ENCODE measurements at places on chromosomes 11 and 22.

- no peak for DNase-seq
These were observed 65.6 kb upstream of the VPREB1 start for GRCh38 chr22:22178992-22179391.

- DNase-seq = no peak
These were observed 105.3 kb upstream of the E2F8 start for GRCh38 chr11:19345848-19346681.

DNA sequence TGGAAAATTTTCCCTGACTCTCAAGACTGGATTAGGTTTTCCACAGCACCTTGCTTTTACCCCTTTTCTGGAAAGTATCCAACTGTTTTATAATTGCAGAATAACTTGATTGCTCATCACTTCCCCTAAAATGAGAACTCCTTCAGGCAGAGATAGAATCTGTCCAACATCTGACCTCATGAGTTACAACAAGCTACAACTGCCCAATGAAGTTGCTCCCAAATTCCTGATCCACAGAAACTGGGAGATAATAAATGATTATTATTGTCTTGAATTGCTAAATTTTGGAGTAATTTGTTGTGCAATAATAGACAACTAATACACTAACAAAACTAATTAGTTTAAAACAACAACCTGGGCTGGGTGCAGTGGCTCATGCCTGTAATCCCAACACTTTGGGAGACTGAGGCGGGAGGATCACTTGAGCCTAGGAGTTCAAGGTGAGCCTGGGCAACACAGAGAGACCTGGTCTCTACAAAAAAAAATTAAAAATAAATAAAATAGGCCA lies 10.0 kb upstream of the CCDC83 start:
- no peak for DNase-seq

DNA sequence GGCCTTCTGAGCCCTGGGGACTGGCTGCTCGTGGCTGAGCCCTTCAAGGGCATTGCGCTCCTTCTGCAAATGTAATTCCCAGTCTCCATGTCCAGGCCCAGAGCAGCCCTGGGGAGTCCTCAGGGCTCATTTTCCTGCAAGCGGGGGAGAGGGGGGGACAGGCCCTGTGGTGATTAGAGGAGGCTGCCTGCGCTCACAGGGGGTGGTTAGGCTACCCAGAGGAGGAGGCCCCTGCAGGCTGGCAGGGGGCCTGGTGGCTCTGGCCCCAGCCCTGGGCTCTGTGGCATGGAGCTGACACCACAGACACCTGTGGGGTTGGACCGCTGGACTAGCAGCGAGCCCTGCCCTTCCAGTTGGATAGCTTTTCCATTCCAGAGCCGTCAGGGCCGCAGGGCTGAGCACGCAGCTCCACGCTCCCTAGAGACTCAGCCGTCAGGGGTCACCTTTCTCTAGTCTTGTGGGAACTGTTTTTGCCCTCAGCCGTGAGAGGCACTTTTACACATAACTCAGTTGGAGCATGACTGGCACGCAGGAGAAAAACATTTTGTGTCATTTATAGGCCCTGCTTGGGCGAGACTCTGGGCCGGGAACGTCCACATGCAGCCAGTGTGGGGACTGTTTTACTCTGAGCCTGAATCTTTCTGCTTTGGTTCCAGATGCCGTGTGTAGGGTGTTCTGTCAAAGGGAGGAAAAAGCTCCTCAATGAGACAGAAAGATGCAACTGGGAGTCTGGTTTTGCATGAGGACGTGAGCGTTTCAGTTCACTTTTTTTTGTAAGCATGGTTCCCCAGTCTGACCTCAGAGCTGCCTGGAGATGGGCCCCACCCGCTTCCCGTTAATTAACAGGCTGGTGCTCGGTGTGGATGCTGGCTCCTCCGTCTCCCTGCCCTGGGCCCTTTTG lies 58.1 kb downstream of the LRP5 start:
- DNase-seq = no peak

- no peak for DNase-seq
These were observed 1.6 kb upstream of the PLXNB2 start for GRCh38 chr22:50308986-50309600.

- no peak for DNase-seq
These were observed 72.3 kb upstream of the GRIA4 start for GRCh38 chr11:105537531-105537930.

GRCh38 chr22:21984793-21985192 lies 2.2 kb upstream of the TOP3B start:
- no peak for DNase-seq
